Mammary epithelial cell (primary cell): ENCODE measurements at places on chromosomes 4 and X.

GRCh38 chr4:160956875-160957274 lies 1206.9 kb downstream of the FSTL5 start:
- DNase-seq, result no peak

- DNase-seq, result peak; percentile 82
These were observed at the start of gene TIGD2 for GRCh38 chr4:89110986-89111832. TSS of gene TIGD2 (plus strand) at chr4:89111533. CDS start at chr4:89112975, 1,442 bp downstream.

- DNase-seq, result no peak
These were observed 325.0 kb downstream of the RAB28 start for GRCh38 chr4:13159041-13159620.

- DNase-seq, result no peak
These were observed 83.2 kb upstream of the PLAC8 start for GRCh38 chr4:83197555-83198235.

DNA sequence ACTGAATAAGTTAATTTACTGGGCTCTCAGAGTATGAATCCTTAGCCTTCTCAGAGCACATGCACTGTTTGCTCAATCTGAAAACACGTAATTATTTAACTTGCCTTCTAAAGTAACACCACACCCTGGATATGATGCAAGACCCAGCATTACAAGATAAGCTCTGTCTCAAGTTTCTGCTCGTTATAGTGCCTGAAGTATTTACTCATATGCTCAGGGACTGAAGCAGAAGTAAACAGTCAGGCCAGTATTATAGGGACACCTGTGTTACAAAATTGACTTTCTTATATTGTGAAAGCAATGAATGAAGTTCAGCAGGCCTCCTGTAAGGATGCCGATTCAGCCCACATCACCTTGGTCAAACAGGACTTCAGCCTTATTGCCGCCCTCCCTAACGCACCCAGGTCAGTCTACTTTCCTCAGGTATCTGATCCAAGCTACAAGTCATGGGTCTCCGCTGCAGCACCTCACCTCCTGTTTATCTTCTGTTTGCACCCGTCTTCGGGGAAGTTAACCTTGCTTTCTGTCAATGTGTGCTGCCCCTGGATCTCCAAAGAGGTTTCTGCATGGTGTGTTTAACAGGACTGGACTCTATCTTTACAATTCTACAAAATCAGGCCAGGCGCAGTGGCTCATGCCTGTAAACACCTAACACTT lies 42.8 kb upstream of the KLF3 start:
- peak; percentile 95 for DNase-seq

DNA sequence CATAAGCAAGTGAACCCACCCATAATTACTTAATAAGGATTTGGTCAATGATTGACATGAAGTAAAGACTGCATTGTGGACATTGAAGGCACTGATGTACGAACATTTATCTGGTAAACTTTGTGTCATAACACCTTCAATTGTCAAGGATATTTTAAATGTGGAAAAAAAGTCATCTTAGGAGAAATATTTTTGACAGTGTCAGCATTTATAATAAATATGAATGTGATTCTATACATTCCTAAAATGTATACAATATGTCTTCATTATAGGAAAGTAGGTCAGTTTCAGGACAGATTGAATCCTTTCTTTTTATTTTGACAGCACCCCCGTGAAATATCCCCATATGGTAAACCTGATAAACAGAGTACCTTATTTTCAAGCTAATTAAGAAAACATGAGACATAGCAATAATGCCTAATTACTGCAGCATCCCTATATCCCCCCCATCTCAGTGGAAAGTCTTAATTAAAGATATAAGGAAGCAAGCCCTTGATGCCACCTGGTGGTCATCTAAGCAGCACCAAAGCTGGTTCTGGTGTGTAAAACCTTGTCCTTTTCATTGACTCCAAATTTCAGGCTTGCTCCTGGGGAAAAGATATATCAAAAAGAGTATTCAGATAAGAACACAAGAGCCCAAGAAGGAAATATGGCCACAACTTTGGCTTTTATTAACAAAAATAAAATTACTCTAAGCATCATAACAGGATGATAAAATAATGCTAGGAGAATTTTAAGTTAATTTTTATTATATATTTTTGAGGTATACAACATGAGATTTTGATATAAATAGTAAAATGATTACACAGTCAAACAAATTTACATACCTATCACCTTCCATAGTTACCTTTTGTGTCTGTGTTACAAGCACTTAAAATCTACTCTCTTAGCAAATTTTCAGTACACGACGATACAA lies 379.7 kb downstream of the TLL1 start:
- DNase-seq, result peak; percentile 8

DNA sequence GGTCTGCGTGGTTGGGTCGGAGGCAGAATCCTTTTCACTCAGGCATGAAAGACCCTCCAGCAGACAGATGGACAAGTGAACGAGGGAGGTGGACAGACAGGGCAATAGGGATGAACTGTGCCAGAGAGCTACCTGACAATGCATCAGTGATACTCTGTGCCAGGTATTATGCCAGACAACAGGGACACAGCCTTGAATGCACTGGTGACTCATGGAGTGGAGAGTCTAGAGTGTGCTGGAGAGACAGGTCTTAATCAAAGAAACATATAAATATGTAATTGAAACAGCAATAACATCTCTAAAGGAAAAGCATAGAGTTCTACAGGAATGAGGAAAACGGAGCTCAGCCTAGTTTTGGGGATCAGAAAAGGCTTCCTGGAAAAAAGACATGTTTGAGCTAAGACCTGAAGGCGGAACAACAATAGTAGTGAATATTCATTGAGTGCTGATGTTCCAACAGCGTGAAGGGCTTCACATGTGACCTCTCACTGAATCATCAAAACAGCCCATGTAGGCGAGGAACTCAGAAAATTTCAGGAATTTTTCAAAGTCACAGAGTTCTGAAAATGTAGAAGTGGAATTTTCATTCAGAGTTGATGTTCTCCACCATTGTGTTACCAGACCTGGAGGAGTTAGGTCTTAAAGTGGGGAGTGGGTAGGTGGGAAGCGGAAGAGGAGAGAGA lies 20.0 kb upstream of the FGFBP2 start:
- DNase-seq, result peak; percentile 11

DNA sequence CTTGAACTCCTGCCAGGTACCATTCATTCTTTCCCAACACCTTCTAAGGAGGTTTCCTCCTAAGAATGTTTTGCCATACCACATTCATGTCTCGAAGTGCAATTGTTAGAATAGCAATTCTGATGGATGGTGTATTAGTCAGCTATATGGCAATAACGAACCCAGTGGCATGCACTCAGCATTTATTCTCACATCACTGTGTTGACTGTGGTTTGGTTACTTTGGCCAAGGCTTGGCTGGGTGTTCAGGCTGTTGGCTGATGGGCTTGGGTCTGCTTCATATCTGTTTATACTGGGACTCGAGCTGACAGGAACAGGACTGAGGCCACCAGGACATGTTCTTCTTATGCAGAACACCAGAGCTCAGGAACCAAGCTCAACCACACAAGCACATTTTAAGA lies 31.7 kb downstream of the PSAPL1 start:
- DNase-seq, result peak; percentile 78

- peak; percentile 93 for DNase-seq
These were observed 118.8 kb downstream of the FAM13A start for GRCh38 chr4:88938138-88938537.

DNA sequence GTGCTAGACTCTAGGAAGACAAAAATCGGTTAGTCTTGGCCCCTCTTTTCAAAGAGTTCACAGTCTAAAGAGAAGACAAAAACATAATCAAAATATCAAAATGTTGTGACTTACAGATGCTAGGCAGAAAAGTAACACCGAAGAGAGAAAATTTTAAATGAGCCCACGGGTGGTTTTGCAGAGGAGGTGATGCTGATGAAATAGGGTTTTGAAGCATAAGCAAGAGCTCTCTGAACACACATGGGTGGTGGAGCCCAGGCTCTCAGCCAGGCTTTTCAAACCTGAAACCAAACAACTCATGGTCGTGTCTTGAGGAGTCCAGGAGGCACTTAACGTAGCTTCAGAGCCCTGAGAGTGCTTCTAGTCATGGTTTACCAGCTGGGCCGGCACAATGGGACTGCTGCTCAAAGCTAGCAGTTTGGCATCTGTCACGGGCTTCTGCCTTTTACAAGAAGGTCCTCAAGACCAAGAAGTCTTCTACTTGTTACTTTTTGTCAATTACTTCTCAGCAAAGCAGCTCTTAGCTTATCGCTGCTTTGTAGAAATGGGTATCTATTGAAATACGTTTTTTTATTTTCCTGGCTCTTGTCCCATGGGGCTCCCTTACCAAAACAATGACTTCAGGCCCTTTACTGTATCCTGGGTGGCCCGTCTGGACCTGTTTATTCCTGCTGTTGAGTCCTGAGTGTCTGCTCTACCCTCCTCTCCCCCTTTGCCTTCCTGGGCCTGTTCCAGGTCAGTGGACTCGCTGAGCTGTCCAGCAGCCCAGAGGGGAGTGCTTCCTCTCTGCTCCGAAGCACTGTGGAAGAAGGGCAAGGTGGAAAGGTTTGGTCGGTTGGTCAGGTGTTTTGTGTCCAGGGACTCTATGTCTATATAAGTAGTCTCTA lies 69.5 kb downstream of the TNIP2 start:
- DNase-seq, result peak; percentile 14

- no peak for DNase-seq
These were observed 38.8 kb downstream of the GAB1 start for GRCh38 chr4:143375326-143376073.

DNA sequence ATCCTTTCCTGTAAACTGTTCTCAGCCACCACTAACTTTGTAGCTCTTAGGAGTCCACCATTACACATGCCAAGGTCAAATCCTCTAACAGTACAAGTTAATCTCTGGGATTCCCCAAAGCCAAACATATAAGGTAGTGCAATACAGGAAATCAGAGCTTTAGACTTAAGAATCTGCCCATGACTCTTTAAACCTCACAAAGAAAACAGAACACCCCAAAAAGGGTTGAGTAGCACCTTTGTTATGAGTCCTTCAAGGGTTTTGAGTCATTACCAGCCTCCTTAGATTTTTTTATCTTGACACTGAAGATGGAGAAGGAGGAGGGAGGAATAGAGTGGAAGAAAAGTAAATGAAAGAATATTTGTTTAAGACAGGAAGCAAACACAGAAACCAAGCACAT lies 243.9 kb upstream of the SPANXN1 start:
- DNase-seq, result peak; percentile 76

- peak; percentile 37 for DNase-seq
These were observed 12.3 kb upstream of the SCRG1 start for GRCh38 chr4:173411106-173411693.

- DNase-seq, result peak; percentile 3
These were observed at the start of gene MAPK10 for GRCh38 chr4:86359944-86360478. TSS of gene MAPK10 (minus strand) at chr4:86360053.

- DNase-seq, result no peak
These were observed 15.8 kb upstream of the DHRSX start for GRCh38 chrX:2516623-2517022.

DNA sequence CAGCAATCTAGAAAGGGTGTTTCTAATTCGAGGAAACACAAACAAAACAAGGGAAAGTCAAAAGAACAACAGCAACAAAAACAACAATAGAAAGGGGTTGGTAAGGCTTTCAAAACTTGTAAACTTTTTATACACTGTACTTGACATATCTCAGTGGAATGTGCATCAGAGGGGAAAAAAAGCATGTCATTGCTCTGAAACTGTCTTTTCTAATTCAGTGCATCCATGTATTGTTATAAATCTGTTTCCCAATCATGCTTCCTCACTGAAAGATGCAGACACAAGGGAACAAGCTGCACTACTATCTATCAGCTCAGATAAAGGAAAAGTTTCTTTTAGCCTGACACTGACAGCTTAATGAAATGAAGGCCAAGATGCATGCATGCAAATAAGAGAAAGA lies 44.2 kb upstream of the PCDH18 start:
- no peak for DNase-seq

GRCh38 chrX:148135738-148136137 lies 154.6 kb downstream of the FMR1NB start:
- DNase-seq, result peak; percentile 60

DNA sequence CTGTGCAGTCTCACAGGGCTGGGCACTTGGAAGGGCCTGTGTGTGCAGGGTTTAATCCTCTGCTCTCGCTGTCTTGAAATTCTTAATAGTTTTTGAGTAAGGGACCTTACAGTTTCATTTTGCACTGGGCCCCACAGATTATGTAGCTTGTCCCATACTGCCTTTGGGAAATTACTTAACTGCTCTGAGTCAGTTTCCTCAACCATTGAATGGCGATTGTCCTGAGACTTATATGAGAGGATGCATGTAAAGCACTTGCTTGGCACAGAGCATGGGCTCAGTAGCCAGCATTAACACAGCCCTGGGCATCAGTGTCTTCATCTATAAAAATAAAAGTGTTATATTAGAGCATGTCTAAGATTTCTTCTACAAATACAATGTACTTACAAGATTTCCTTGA lies 55.8 kb downstream of the CLCN5 start:
- DNase-seq, result no peak

DNA sequence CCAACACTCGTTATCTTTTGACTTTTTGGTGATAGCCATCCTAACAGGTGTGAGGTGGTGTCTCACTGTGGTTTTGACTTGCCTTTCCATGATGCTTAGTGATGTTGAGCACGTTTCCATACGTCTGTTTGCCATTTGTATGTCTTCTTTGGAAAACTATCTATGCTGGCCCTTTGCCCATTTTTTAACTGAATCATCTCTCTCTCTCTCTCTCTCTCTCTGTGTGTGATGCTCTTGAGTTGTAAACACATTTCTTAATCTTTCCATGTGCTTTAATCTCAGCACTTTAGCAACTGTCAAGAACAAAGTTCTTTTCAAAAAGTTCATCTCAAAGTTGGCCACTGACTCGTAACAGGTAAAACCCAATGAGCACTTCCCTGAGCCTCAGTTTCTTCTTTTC lies 10.5 kb downstream of the SORBS2 start:
- no peak for DNase-seq
